AG04449 (cell line): ENCODE measurements at places on chromosomes 2 and 18.

- no peak for DNase-seq
Observed at GRCh38 chr18:10386956-10387355, 67.5 kb upstream of the APCDD1 start.

DNA sequence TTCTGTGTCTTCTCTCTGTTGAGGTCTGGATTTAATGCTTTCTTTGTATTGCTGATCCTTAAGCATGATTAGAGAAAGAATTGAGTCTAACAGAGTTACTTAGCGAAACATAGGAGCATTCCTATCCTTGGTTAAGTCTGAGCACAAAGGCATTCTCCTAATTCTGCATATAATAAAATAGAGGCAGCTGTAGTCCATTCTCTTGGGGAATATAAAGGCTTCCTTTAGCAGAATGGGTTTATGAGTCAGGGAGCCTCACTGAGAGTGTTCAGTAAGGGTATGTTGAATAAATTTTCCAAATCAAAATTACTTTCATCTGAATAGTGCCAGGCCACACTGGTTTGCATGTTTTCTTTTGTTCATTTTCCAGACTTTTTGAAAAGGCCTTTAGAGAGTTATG is 101.5 kb downstream of the GALNT1 start:
- DNase-seq, result peak; percentile 5

GRCh38 chr2:150134223-150134857 is 353.1 kb downstream of the RND3 start:
- DNase-seq, result peak; percentile 63

- DNase-seq, result no peak
Observed at GRCh38 chr18:37930640-37931039, 365.0 kb upstream of the CELF4 start.

DNA sequence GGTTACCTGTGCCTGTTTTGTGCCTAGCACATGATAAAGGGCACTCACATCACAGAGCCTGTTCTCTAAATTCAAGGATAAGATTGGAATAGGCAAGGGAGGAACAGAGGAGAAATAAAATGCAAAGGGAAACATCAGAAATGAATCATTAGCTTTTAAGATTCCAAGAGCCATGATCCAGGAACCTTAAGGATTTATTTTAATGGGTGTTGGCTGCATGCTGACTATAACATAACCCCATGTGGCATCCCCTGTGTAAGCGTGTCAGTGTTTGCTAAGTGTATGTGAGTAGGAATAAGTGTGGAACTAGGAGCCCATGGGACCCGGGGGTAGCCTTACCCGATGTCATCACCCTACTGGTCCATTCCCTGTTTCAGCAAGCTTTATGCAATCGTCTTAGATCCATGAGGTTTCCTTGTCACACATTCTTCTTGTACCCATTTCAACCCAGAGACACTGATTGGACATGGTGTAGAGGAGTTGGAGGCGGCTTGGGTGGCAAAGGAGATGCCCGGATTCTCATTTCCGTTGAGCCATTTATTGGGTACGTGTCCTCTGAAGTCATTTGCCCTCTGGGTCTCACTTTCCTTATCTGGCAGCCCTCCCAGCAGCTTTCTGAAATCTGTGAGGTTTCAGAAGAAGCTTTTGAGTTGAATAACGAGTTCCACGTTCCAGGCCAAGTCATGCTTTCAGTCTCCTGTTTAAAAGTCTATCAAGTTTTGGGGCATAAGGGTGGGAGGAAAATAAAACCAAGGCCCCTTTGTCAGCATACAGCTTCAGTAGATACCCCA is 117.0 kb downstream of the MGAT5 start:
- no peak for DNase-seq
